Renal cortical epithelial cell (primary cell): ENCODE measurements at places on chromosomes 2 and 18. TPM values are rescaled to one million over a fixed set of nuclear protein-coding genes. Genes with fewer than 3 reads are reported as not detected.

GRCh38 chr2:567865-568638 lies 109.2 kb downstream of the TMEM18 start:
- DNase-seq: peak; percentile 75

DNA sequence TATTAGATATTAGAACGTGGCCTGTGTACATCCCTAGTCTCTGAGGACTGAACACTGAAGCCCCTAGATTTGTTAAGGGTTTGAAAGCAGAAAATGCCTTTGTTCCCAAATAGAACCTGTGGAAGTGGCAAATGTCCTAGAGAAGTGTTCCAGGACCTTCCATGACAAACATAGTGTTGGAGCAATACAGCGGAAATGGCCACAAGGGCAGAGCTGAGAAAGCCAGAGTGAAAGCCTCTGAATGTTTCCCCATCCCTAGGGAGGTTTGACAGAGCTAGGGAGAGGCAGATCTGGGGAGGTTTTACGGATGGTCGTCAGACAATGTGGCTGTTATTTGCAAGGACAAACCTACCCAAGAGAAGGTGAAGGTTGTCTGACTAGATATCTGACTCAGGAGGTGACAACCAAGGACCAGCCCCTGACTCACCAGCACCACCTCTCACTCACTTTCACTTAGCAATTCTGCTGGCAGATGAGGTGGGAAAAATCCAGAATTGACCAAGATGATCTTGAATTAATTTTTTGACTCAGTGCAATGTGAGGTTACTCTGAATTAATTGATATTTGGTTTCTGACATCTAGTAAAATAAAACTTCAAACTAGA lies 24.1 kb downstream of the RBM43 start:
- DNase-seq: peak; percentile 20

DNA sequence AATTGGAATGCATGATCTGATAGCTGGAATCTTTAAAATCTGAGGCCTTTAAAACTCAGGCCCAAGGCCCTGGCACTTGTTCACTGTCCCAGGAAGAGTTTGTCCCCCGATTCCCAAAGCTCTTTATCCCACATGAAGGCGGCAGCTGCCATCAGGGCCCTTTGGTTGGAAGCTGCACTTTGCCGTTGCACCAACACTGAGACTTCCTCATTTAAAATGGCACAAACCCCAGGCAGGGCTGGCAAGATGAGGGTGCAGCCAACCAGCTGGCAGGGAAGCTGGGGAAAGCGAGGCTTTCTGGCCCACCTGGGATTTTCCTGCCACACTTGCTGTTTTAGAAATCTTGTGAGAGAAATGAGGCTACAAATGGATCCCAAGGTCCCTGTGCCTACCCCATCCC lies 6.3 kb downstream of the FLACC1 start:
- no peak for DNase-seq

DNA sequence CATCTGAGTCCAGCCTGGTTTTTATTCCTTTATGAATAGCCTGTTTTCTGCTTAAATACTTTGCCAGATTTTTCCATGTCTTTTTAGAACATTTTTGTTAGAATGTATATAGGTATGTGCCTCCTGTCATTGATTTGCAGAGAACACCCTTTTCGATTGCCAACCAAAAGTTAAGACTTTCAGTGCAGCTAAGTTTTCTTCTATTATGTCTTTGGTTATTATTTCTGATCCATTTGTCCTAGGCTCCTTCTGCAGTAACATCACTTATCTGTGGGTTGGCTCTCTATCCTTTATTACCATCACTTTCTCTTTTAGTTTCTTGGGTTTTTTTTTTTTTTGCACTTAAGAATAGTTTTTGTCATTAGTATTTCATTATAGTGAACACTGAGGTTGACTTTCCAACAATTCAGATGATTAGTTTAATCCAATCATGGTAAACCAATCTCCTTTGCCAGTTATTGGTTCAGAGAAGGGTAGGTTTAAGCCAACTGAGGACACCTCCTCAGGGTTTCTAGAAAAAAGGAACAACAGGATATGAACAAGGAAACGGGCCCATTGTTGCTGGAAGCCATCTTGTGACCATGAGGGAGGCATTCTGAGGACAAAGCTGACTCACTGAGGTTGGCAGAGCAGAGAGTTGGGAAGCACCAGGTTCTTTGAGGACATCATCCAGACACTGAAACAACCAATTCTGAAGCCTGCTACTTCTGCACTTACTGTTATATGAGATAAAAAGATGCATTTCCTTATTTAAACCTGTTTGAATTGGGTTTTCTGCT lies 37.9 kb upstream of the GBX2 start:
- DNase-seq: no peak

The FAP gene
- 0.15 and 0.17 TPM in 2 replicates for total RNA-seq

The SDC1 gene
- 132 and 222 TPM in 2 replicates for total RNA-seq

GRCh38 chr2:138500592-138501424 lies 762 bp upstream of the SPOPL start:
- DNase-seq: no peak

- DNase-seq: no peak
Measured at GRCh38 chr18:7459851-7460770, 107.0 kb upstream of the PTPRM start.

DNA sequence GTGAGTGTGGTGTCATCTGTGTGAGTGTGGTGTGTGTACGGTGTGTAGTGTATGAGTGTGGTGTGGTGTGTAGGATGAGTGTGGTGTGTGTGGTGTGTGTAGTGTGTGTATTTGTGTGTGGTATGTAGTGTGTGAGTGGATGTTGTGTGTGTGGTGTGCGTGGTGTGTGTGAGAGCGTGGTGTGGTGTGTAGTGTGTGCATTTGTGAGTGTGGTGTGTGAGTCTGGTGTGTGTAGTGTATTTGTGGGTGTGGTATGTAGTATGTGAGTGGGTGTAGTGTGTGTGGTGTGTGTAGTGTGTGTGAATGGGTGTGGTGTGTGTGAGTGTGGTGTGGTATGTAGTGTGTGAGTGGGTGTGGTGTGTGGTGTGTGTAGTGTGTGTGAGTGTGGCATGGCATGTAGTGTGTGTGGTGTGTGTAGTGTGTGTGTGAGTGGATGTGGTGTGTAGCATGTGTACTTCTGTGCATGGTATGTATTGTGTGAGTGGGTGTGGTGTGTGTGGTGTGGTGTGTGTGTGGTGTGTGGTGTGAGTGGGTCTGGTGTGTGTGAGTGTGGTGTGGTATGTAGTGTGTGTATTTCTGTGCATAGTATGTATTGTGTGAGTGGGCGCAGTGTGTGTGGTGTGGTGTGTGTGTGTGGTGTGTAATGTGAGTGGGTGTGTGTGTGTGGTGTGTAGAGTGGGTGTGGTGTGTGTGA lies 227.8 kb downstream of the BCL2 start:
- DNase-seq: no peak

DNA sequence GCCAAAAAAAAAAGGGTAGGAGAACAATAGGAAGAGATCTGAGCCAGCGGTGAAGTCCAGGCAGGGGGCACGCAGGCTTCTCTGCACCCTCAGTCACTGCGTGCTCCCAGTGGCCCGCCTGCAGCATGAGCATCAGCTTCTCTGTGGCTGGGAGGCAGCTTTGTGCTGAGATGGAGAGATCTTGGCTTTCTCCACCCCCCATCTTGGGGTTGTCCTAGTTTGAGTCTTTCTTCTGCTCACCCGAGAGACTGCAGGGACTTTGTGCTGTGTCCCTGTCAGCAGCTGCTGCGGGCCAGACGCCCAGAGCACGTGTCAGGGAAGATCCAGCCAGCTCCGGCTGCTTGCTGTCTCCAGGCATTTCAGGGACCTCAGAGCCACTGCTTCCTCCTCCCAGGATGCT lies 20.3 kb downstream of the TRAPPC12 start:
- no peak for DNase-seq

DNA sequence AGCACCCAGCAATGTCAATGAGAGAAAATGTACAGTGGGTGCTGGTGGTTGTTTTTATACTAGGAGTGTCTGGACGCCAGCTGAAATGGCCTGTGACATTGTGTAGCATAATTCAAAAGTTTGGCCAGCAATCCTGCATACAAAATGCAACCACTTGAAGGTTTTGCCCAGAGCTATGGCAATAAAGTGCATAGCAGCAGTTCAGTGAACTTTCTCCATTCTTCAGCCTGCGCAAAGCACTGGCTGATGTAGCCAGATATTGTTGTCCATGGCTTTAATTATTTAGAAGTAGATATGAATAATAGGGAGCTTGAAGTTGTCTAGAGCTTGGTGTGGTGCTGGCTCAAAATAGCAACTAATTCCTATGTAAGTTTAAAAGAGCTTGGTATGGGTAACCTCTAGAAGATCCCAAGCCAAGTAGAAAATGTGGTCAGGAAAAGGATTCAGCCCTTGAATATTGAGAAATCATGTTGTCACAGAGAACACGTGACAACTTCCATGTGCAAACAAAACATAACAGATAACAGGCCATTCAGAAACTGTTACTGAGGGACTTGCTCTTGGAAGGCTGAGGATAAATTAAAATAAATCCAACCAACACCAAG lies 33.3 kb upstream of the PGAP1 start:
- peak; percentile 77 for DNase-seq

The ATG16L1 gene
- total RNA-seq: 44.0 and 63.9 TPM in 2 replicates

DNA sequence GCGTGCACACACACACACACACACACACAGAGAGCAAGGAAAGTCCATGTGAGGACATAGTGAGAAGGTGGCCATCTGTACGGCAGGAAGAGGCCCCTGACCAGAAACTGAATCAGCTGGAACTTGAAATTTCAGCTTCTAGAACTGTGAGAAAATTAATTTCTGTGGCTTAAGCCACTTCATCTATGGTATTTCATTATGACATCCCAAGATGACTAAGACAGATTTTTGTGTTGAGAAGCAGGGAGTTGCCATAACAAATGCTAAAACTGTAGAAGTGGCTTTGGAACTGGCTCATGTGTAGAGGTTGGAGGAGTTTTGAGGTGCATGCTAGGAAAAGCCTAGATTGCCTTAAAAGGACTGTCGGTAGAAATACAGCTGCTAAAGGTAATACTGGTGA lies 63.4 kb upstream of the ZBTB7C start:
- DNase-seq: no peak

DNA sequence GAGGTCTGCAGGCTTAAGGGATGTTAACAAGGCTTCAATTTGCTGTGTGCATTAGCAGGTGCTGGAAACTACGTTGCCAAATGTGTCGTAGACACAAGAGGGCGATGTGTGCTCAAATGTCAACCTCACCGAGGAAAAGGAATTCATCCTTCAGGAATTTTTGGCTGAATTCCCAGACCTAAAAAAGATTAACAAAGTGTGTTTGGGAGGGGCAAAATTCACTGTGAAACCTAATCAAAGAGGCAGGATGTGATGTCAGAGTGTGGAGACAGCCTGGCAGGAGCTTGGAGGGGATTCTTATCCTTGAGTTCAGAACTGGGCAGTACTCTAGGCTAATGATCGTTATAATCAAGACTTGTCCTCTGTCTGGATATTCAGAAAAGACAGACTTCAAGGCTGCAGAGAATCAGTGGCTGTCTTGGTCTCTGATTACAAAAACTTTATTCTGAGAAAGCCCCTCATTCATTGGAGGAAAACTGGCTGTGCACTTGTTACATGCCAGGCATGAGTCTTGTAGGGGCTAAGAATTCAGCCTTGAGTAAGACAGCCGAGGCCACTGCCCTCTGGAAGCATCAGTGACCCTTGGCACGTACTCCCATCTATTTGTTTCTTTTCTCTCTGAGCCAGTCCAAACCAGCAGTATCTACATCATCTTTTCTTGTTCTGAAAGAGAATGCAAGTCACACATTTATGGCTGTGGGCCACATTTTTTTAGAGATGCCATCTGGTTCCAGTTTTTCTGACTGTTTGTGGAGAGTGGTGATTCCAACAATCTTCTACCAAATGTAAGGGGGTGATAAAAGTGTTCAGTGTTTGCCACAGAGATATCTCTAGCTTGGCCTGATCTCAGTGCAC lies 18.7 kb upstream of the SCYGR1 start:
- DNase-seq: peak; percentile 99
